ENCODE measurements at places on chromosomes 4 and X.

- DNase-seq = no peak
These were observed 342.7 kb downstream of the GLUD2 start for GRCh38 chrX:121389976-121390714.

DNA sequence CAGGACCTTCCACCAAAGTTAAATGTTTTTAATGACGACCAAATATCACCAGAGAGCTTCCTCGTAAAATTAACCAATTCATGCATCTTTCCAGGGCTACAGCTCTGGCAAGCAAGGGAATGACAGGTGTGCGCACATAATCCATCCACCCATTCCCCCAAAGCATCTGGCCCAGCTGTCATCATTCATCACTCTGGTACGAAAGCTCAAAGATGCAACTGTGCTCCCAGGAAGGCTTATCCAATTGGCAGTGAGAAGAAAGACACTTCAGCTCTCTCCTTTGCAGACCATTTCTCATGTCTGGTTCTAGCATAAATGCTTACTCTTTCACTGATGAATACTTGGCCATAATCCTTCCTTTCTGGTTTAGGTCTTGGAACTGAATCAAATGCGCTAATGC, 139.2 kb downstream of the NSUN7 start:
- DNase-seq = no peak

- DNase-seq = no peak
These were observed 82.9 kb upstream of the KCNIP4 start for GRCh38 chr4:22031423-22031822.

- DNase-seq = no peak
These were observed 176.1 kb downstream of the DCAF12L1 start for GRCh38 chrX:126376465-126376864.

DNA sequence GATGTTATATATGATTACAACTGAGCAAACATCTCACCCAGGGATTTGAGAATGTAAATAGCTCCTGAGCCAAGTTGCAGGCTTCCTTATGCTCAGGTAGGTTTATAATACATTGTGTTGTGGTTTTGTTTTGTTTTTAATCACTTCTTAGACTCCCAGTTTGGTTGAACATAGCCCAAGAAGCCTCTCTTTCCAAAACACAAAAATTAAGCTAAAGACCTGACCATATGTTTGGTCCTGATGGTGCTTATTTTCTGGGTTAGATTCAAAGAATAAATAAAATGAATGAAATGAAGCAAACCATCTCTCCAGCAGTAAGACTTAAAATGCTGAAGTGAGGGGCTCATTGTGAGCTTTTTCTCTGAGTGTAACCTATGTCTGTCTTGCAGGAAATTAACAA, 93.5 kb downstream of the GRXCR1 start:
- no peak for DNase-seq

DNA sequence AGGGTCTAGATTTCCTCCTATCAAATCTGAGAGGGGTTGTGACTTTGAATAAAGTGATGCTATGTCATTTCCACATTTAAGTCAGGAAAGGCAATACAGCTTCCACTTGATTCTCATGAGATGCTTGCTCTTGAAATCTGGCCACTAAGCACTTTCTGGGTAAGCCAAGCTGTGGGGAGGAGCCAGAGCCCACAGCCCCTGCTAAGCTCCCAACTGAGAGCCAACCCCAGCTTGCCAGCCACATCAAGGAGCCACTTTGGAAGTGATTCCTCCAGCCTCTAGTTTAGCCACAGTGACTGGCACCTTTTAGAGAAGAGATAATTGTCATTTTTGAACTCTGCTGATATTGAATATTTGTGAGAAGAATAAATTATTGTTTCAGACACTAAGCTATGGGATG, 1441.5 kb upstream of the IGFBP7 start:
- no peak for DNase-seq

- no peak for DNase-seq
These were observed 78.1 kb downstream of the EVC start for GRCh38 chr4:5789141-5789540.
